ENCODE measurements at places on chromosomes 2 and 18. TPM values are rescaled to one million over a fixed set of nuclear protein-coding genes. Genes with fewer than 3 reads are reported as not detected.

- H3K36me3 ChIP-seq: peaks cover 8% of the 10 kb centered on the region
- H3K27ac ChIP-seq: no peak overlapping the region
- no peak overlapping the region for H3K4me3 ChIP-seq
- no peak for DNase-seq
Observed at GRCh38 chr18:35470435-35470834, 27.3 kb downstream of the INO80C start.

DNA sequence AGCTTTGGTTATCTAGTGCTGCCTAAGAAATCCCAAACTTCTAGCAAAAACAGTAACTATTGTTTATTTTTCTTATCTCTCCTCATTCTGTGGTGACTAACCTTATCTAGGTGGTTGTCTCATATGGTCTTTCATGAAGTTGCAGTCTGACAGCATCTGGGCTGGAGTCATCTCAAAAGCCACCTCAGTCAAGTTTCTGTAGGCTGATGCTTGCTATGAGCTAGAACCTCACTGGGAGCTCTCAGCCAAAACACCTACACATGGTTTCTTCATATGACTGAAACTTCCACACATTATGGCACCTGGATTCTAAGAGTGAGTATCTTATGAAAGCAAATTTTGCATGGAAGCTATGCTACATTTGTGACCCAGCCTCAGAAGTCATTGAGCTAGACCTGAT is 596.4 kb upstream of the VRK2 start:
- no peak overlapping the region for H3K27ac ChIP-seq
- DNase-seq: no peak
- H3K27me3 ChIP-seq: no peaks in the 10 kb centered on the region
- H3K36me3 ChIP-seq: peaks cover under 1% of the 10 kb centered on the region

- H3K4me3 ChIP-seq: no peak overlapping the region
- DNase-seq: no peak
- H3K27ac ChIP-seq: no peak overlapping the region
- no peaks in the 10 kb centered on the region for H3K27me3 ChIP-seq
Observed at GRCh38 chr2:137339051-137339450, 573.7 kb downstream of the THSD7B start.

DNA sequence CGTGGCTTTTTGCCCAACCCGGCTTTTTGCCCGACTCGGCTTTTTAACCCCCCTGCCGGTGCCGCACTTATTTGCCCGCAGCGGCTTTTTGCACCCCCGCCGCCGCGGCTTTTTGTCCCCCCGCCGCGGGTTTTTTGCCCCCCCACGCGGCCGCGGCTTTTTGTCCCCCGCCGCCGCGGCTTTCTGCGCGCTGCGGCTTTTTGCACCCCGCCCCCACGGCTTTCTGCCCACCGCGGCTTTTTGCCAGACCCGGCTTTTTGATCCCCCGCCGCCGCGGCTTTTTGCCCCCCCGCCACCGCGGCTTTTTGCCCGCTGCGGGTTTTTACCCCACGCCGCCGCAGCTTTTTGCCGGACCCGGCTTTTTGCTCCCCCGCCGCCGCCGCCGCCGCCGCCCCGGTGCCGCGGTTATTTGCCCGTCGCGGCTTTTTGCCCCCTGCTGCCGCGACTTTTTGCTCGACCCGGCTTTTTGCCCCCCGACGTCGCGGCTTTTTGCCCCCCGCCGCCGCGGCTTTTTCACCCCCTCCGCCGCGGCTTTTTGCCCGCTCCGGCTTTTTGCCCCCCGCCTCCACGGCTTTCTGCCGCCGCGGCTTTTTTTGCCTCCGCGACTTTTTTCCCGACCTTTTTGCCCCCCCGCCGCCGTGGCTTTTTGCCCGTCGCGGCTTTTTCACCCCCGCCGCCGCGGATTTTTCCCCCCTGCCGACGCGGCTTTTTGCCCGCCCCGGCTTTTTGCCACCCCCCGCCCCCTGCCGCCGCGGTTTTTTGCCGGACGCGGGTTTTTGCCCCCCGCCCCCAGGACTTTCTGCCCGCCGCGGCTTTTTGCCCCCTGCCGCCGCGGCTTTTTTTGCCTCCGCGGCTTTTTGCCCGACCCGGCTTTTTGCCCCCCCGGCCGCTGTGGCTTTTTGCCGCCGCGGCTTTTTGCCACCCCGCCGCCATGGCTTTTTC is 2786.5 kb downstream of the RPIA start:
- peaks cover 11% of the 10 kb centered on the region for H3K4me1 ChIP-seq
- H3K4me3 ChIP-seq: no peak overlapping the region
- H3K27me3 ChIP-seq: peaks cover 35% of the 10 kb centered on the region
- no peak overlapping the region for H3K27ac ChIP-seq

DNA sequence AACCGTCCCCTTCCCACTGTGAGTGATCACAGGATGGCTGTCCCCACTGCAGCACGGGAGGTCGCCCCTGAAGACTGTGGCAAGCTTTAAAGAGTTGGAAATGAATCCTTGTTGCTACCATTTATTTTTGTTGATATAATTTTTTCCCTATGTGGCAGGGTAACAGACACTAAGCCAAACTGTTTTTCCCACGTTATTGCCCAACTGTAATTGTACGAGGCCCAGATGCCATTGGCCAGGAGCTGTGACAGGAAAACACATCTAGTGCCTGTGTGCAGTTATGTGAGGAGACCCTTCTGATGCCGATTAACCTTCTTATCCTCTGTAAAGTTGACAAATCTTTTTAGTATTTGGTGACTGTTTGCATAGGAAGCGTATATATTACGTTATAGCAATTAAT is 44.2 kb downstream of the MRPS9 start:
- H3K36me3 ChIP-seq: peaks cover 13% of the 10 kb centered on the region
- peaks cover 1% of the 10 kb centered on the region for H3K4me1 ChIP-seq
- no peak overlapping the region for H3K4me3 ChIP-seq
- H3K27ac ChIP-seq: no peak overlapping the region
- no peak for DNase-seq

The ITGB6 gene
- not detected for total RNA-seq

The TNS1 gene
- 0.21 TPM for total RNA-seq
